ENCODE measurements at places on chromosomes 12 and 14.

DNA sequence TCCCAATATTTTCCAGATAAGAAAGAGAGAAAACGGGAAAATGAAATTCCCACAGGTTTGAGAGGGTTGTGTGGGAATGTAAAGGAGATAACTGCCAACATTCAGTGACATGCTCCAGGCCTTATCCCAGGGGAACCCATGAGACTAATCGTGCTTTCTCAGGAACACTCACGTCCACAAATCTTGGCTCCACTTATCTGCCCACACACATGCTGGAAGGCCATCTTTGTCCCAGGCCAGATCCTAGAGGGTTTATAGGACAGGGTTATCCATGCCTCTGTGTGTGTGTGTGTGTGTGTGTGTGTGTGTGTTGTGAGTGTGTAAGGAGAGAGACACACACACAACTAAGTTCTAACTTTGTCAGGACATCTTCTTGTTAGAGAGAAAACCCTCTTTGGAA lies 182.2 kb upstream of the E2F7 start:
- peak; percentile 25 for DNase-seq

DNA sequence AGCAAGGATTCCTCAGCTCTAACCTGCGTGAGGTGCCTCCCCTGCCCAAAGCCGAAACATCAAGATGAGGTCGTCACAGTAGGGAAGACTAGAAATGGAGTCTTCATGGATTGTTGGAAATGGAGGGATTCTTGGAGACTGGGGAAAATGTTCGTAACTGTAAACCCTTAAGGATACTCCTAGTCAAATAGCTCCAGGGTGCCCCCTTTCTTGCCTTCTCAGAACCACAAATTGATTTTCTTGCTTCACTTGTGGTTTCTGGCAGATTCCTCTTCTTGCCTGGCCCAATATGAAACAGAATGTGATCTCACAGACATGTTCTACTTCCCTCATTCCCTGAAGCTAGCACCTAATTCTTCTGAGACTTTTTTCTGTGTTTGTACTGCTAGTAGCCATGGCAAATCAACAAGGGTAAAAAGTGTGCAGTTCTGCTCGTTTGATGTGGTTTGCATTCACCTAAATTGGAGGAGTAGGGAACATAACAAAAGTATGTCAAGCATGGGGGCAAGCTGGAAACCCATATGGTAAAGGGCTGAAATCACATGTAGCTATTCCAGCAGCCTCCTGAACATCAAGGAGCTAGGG lies 332.0 kb downstream of the PAWR start:
- no peak for DNase-seq

DNA sequence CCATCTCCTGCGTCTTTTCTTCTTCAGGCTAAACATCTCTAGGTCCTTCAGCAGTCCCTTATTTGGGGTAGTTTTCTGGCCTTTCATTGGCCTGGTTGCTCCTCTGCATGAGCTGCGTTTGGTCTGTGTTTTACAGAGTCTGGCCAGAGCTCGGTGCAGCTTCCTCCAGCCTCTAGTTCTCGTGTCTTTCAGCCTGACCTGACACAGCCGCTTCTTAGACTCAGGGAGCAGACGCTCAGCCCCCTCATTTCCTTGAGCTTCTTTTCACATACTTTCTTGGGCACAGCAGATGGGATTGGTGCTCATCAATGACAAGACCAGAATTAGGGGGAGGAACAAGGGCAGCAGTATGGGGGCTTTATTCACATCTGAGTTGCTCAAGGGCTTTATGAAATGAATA lies 13.6 kb upstream of the GSG1 start:
- DNase-seq, result no peak

GRCh38 chr12:53292426-53292825 lies 2.9 kb upstream of the PFDN5 start:
- no peak for DNase-seq

DNA sequence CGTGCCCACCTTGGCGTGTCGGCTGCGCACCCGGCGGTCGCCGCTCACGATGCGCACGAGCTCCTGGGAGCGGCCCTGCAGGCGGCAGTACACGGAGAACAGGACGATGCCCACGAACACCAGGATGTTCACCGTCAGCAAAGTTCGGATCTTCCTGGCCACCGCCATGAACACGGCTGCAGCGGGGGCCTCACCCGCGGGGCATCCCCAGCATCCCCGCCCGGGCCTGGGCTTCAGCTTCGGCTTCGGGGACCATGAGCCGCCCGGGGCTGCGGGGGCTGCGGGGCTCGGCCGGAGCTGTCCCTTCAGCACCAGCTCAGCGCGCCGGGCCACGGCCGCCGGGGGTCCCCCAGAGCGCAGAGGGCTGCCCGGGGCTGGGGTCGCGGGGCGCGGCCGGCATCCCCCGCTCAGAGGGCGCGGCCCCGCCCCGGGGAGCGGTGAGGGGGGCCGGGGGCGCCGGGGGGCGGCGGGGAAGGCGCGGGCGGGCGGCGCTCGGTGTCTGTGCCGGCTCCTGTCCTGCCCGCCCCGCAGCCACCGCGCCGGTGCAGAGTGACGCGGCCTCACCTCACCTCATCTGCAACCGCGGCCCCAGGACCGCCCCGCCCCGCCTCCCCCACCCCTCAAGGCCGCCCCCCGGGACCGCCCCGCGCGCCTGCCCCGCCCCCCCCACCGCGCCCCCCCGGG lies at the start of gene GALNT9:
TSS of gene GALNT9 (minus strand) at position 554 of the 684 bp plus-strand sequence. CDS start at position 168, 386 bp downstream.
- DNase-seq, result peak; percentile 78

DNA sequence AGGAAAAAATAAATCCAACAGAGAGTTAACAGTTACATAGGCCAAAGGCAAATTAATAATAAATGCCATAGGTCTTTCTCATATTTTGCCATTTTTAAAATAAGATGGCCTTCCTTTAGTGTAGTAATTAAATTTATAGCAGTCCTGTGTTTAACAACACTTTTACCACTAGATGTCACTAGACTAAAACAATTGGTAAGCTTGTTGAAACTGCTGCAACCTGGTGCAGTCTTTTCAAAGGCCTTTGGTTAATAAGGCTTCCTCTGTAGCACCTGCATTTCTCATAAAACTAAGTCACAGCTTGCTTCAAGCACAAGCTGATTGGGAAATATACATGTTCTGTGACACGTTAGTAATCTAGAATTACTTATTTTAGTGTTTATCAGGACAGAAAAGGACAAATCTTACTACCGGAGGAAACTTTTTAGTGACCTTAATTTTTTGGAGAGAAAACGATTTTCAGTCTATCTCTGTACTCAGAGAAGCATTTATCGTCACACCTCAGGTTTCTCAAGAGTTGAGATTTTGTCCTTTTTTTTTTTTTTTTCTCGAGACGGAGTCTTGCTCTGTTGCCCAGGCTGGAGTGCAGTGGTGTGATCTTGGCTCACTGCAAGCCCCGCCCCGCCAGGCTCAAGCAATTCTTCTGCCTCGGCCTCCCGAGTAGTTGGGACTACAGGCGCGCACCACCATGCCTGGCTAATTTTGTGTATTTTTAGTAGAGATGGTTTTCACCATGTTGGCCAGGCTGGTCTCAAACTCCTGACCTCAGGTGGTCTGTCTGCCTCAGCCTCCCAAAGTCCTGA lies 20.0 kb downstream of the BORCS5 start:
- peak; percentile 87 for DNase-seq
